ENCODE measurements at places on chromosomes 5 and 9.

GRCh38 chr5:124661317-124662141 is 84.9 kb downstream of the ZNF608 start:
- no peak for DNase-seq

- DNase-seq: no peak
These were observed 253.8 kb downstream of the KDM4C start for GRCh38 chr9:7011395-7012067.

DNA sequence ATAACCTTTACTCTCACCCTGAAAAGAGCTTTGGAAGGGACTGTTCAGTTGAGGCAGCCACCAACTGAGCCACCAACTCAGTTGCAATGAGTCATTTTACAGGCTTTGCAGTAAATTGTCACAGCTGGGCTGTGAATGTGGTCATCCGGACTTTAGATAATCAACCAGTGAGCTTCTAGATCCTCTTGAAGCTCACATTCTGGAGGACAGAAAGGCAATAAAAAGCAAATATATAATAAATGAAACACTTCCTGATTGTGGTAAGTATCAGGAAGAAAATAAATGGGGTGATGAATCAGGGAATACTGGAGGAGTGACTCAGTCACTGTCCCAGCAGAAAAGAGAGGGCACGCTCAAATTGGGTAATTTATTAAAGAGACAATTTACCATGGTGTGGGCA is 13.2 kb upstream of the C5orf58 start:
- DNase-seq: no peak

DNA sequence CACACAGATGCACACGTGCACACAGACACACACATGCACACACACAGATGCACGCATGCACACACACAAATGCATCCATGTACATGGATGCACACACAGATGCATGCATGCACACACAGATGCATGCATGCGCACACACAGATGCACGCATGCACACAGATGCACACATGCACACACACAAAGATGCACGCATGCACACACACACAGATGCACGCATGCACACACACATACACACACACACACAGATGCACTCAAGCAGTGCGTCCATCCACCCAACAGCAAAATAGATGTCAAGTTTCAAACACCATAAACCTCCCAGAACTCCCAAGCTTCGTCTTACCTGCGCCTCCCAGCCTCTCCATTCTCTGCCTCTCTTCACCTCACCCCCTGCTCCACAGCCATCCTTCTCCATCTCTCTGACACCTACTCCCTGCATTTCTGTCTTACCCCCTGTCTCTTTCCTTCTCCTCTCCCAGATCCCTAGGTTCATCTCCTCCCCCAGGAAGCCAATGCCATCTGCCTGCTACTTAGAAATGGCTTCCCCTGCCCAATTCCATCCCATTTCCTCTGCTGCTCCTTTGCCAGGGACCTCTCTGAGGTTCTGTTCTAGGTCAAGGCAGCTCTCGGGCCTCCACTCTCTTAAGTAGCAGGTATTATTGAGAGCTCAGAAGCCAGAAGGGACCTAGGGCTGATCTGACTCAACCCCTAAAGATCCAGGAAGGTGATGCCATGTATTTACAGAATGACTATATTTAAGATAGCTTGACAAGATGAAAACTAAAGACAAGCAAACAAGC is 297.2 kb downstream of the MED10 start:
- no peak for DNase-seq

DNA sequence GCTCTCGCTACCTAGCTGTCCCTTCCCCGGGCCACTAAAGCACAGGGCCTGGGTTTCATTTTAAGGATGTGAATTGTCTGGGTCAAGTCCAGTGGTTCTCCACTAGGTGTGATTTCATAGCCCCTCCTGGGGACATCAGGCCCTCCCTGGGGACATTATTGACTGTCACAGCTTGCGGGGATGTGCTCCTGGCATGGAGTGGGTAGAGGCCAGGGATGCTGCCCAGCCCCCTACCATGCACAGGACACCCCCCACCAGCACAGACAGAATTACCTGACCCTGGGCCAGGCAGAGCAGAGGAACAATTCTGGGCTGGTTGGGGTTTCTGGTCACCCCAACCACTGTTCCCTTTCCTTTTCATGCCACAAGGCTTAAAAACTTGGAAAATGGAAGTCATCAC is 4.1 kb downstream of the FAM78A start:
- no peak for DNase-seq

- no peak for DNase-seq
These were observed 25.3 kb upstream of the TLR4 start for GRCh38 chr9:117678871-117679270.

GRCh38 chr5:74173241-74173640 is 467.3 kb downstream of the ENC1 start:
- no peak for DNase-seq

GRCh38 chr5:147464211-147464610 is 45.7 kb downstream of the DPYSL3 start:
- DNase-seq: no peak

GRCh38 chr5:176790941-176791340 is 19.4 kb upstream of the UNC5A start:
- no peak for DNase-seq

- DNase-seq: no peak
These were observed 159.7 kb downstream of the MUSK start for GRCh38 chr9:110828264-110828663.

GRCh38 chr5:36378551-36378950 is 76.8 kb upstream of the RANBP3L start:
- DNase-seq: no peak

DNA sequence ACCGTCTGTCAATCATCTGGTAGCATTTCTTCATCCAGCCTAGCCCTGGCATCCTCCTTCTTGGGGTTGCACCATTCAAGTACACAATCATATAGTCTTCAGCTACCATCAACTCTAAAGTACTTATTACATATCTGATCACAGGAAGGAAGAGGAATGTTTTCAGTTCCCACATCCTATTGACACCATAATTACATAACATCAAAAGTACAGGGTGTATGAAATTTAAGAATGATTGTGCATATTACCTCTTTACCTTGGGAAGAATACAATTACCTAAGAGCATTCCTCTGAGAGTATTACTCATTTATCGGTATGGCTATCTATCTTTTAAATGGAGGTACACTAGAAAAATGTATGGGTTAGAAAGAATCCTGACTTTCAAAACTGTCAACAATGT is 126.8 kb upstream of the PCA3 start:
- no peak for DNase-seq

DNA sequence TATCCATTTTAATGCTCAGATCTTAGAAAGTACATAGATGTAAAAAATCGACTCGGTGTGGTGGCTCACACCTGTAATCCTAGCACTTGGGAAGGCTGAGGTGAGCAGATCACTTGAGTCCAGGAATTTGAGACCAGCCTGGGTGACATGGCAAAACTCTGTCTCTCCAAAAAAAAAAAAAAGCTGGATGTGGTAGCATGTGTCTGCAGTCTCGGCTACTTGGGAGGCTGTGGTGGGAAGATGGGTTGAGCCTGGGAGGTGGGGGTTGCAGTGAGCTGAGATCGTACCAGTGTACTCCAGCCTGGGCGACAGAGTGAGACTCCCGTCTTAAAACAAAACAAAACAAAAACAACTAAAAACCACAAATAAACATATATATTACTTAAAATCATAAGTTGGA is 61.4 kb downstream of the RASA1 start:
- DNase-seq: no peak

All from right lobe of liver (tissue), 6 donors.